ENCODE measurements at places on chromosomes 2 and 18. TPM values are rescaled to one million over a fixed set of nuclear protein-coding genes. Genes with fewer than 3 reads are reported as not detected.

KCNIP3 gene
- total RNA-seq: 0.39 TPM

IER3IP1 gene
- total RNA-seq: 14.2 TPM

ABCG5 gene
- total RNA-seq: 0.14 TPM

DNA sequence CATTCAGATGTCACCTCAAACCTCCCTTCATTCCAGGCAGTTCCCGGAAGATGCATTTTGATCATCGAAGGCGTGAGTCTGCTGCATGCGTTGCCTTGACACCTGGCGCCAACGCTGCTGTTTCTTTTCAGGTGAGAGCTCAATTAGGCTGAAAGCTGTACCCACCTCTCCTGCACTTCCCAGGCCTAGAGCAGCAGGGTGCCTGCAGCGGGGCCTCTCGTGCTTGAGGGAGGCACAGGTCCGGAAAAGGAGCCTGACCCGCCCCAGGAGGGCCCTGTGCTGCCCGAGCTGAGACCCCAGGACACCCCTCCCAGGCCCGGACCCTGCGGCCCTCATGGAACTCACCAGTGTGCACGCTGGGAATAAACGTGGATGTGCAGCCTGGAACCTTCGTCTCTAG lies 31.4 kb upstream of the KCNG2 start:
- no peak overlapping the region for H3K4me3 ChIP-seq
- peaks cover 5% of the 10 kb centered on the region for H3K27me3 ChIP-seq
- no peaks in the 10 kb centered on the region for H3K36me3 ChIP-seq
- no peaks in the 10 kb centered on the region for H3K4me1 ChIP-seq
- no peak for DNase-seq

- H3K4me1 ChIP-seq: no peaks in the 10 kb centered on the region
- no peak overlapping the region for H3K27ac ChIP-seq
- H3K36me3 ChIP-seq: no peaks in the 10 kb centered on the region
- peaks cover 36% of the 10 kb centered on the region for H3K27me3 ChIP-seq
Measured at GRCh38 chr2:120436885-120437603, 91.1 kb downstream of the INHBB start.

GRCh38 chr2:28185153-28185552 lies 207.5 kb upstream of the FOSL2 start:
- no peaks in the 10 kb centered on the region for H3K27me3 ChIP-seq
- H3K36me3 ChIP-seq: no peaks in the 10 kb centered on the region
- H3K4me3 ChIP-seq: no peak overlapping the region
- no peak for DNase-seq

DNA sequence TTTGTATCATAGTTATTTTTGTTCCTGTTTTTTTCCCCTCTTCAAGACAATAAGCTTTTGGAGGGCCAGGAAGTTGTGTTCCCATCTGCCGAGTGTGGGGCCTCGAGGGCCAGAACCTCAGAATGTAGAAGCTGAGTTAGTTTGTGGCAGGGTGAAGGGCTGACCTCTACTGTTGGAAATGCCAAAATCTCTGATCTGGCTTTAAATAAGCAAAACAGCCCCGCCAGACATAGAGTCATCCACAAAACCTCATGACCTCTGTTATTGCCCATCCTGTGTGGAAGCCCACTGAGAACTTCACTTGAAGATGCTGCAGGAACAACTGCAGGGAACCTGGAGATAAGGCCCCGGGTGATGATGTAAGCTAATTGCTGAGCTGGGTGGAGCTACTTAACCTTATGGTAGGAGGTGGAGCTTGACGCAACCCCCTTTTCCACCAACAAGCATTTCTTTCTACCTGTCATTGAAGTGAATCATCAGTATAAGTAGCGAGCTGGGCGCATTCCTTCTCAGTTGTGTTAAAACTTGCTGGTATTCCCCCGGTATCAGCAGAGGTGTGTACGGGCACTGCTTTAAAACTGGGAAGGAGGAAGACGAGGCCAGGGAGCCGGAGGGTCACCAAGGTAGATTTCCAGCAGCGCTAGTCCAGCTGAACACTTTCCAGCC lies 177.2 kb downstream of the NEDD4L start:
- no peaks in the 10 kb centered on the region for H3K36me3 ChIP-seq
- H3K27ac ChIP-seq: no peak overlapping the region
- H3K4me1 ChIP-seq: peaks cover 3% of the 10 kb centered on the region
- H3K4me3 ChIP-seq: no peak overlapping the region
- DNase-seq: no peak
- peaks cover 10% of the 10 kb centered on the region for H3K27me3 ChIP-seq

- H3K4me3 ChIP-seq: peak overlapping the region; percentile 73
- DNase-seq: no peak
- peaks cover 50% of the 10 kb centered on the region for H3K4me1 ChIP-seq
- peak overlapping the region; percentile 92 for H3K27ac ChIP-seq
- peaks cover 92% of the 10 kb centered on the region for H3K36me3 ChIP-seq
Measured at GRCh38 chr2:230439590-230439989, 23.6 kb downstream of the SP100 start.
